ENCODE measurements at places on chromosomes 13 and 19.

- no peak for DNase-seq
Measured at GRCh38 chr13:59435024-59435423, 728.7 kb downstream of the DIAPH3 start.

DNA sequence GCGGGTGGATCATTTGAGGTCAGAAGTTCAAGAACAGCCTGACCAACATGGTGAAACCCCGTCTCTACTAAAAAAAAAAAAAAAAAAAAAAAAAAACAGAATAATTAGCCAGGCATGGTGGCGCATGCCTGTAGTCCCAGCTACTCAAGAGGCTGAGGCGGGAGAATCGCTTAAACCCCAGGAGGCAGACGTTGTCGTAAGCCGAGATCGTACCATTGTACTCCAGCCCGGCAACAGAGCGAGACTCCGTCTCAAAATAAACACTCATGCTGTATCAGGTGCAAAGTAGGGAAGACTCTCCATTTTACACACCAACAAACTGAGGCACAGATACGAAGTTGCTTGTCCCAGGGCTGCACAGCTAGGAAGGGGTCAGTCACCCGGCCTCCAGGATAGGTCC is 15.6 kb downstream of the TLE6 start:
- no peak for DNase-seq

DNA sequence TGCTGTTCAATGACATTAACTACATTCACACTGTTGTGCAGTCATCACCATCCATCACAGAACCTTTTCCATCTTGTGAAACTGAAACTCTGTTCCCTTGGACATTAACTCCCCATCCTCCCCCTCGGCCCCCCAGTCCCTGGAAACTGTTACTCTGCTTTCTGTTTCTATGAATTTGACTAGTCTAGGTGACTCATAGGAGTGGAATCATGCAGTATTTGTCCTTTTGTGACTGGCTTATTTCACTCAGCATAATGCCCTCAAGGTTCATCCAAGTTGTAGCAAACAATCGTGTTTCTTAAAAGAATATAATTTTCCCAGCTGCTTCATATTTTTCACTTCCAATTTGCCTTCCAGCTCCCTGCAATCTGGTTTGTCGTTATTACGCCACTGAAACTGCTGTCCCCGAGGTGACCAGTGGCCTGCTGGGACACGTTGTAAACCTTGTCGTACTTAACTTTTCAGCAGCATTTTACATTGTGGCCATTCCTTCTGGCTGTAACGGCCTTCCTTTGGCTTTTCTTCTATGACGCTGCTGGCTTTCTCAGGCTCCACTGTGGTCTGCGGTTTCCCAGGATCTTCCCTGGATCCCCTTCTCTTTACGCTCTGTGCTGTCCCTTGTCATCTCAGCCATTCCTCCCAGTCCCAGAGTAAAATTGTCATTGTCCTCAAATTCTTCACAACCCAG is 74.0 kb downstream of the DHRS12 start:
- DNase-seq, result peak; percentile 34

GRCh38 chr13:110118106-110118505 is 188.9 kb downstream of the COL4A1 start:
- DNase-seq, result no peak

GRCh38 chr19:13942023-13942684 is 3.9 kb upstream of the PODNL1 start:
- DNase-seq, result no peak

DNA sequence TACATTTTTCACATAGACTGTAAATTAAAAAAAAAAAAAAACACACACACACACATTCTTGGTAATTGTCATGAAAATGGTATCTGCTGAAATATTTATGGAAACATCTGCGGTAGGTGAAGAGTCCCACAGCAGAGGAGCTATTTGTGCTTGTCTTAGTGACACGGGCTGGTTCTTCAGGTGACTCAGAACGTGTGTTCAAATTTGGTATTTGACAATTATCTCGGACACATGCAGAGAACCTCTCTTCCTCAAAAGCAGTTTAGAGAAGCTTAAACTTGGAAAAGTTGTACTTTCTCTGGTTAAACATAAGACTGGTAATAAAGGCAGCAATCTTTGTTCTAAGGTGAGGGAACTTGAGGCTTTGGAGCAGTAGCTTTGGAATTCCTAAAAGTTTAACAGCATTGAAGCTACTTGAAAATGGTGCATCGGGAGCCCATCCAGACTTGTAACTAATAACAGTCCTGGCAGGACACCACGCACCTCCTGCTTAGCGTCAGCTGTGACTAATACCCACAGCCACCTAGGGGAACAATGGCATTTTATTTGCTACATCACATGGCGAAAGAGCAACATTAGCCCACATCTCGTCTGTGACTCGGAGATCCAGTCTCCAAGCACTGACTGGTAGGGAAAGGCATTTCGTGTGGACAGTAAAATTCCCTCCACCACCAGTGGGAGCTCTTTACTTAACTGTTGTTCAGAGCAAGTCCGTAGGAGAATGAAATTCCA is 1505.1 kb upstream of the SLC10A2 start:
- peak; percentile 60 for DNase-seq

DNA sequence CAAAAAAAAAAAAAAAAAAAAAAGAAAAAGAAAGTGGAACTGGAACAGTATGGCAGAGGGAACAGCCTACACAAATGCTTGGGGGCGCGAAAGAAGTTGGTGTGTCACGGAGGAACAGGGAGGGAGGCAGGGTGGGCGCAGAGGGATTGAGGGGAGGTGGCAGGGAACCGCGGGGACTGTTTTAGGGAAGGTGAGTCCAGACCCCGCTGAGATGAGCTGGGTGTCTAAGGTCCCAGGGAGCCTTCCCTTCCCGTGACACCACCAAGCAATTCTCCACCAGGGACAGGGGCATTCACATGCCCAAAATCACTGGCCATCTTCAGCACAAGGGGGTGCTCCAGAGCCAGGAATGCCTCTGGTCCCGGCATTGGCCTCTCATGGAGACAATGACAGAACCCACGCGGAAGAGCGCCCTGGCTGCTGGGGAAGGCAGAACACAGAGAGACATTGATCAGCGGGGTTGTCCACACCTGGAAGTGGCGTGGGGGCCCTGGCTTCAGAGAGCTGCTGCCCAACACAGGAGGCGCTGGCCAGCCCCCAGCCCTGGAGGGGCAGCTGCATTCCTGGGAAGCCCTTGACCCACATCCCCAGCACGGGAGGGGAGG is 6.9 kb downstream of the PEAK3 start:
- DNase-seq, result peak; percentile 45

GRCh38 chr13:107834281-107834680 is 381.1 kb downstream of the LIG4 start:
- DNase-seq, result no peak

DNA sequence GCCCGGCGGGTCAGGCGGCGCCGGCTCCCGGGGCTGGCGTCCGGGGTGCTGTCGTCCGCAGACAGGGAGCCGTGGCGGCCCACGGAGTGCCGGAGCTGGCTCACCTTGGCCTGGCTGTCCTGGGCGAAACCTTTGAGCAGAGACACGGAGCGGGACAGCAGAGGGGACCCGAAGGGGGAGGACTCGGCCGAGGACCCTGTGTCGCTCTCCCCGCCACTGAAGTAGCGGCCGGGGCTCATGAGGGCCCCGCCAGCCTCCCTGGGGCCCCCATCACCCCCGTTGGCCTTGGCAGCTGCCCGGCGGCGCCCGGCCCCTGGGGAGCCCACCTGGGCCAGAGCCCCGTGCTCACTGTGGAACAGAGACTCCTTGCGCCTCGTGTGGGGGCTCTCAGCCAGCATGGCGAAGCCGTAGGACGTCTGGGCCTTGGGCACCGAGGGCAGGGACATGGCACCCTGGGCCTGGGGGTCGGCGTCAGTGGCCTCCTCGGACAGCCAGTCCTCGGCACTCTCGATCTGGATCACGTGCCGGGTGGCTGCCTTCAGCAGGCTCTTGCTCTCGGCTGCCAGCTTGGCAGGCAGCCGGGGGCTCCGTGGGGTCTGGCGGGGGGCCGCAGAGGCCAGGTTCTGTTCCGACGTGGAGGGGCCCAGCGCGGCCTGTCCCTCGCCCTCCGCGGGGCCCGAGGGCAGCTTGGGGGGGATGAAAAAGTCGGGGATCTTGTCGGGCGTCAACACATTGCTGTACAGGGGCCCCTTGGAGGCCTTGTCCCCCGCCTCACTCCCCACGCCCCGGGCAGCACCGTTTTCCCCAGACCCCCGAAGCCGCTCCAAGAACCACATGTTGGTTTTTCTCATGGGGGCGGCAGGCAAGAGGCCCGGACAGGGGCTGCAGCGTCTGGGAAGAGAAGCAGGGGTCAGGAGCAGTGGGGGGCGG is 1.2 kb downstream of the C2CD4C start:
- DNase-seq, result no peak

DNA sequence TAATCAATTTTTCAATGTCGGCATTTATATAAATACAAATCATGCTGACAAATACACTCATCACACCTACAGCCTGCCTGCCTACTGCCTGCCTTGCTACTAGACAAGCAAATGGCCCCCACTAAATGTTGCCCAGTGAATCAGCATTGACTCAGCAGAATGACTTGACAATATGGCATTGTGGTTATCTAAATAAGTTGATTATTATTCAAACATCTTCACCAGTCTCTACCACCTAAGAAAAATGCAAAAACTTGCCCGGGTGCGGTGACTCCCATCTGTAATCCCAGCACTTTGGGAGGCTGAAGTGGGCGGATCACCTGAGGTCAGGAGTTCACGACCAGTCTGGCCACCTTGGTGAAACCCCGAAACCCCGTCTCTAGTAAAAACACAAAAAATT is 296.1 kb downstream of the PCDH9 start:
- peak; percentile 0 for DNase-seq

- DNase-seq, result peak; percentile 67
Measured at GRCh38 chr19:48842789-48843162, 6.5 kb upstream of the HSD17B14 start.

DNA sequence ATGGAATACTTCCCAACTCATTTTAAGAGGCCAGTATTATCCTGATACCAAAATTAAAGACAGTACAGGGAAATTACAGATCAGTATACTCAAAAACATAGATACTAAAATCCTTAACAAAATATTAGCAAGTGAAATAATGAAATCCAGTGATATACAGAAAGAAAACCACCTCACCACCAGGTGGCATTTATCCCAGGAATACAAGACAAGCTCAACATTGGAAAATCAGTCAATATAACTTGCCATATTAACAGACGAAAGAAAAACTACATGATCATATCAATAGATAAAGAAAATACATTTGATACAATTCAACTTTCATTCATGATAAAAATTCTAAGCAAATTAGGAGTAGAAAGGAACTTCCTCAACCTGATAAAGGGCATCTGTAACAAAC is 6.7 kb upstream of the GNA15 start:
- peak; percentile 24 for DNase-seq

GRCh38 chr13:41554626-41555386 is 97.5 kb downstream of the RGCC start:
- DNase-seq, result no peak

- no peak for DNase-seq
Measured at GRCh38 chr13:42574435-42575311, 721 bp downstream of the TNFSF11 start.

All from Calu3 (cell line).